Endothelial cell of umbilical vein (primary cell): ENCODE measurements at places on chromosomes 3 and 15. TPM values are rescaled to one million over a fixed set of nuclear protein-coding genes. Genes with fewer than 3 reads are reported as not detected.
A peak's percentile ranks its signal among the peaks of the same experiment; 100 is the strongest.

The PLSCR4 gene
- total RNA-seq = 81.5 and 91.8 TPM in 2 replicates

- H3K27ac ChIP-seq = peak overlapping the region; percentile 92
- peaks cover 41% of the 10 kb centered on the region for H3K4me1 ChIP-seq
- H3K27me3 ChIP-seq = no peaks in the 10 kb centered on the region
- H3K36me3 ChIP-seq = no peaks in the 10 kb centered on the region
These were observed 2.5 kb downstream of the NT5DC2 start for GRCh38 chr3:52530918-52531826.

DNA sequence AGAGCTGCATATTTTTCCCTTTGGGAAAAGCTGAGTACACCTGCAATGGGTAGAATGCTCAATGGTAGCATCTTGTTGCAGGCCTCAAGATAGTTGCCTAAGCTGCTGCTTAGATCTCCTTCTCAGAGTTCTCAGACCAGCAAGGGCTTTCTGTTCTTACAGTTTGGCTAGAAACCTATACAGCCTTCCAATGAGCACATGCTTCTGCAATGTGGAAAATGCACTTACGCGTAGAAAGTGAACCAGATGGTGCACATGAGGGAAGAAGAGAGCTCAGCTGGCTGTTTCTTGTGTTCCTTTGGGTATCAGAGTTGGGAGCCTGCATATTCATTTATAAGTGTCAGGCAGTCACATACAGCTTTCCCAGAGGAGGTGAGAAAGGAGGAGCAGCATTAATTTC, 136.4 kb downstream of the B3GALNT1 start:
- H3K4me1 ChIP-seq = peaks cover 10% of the 10 kb centered on the region
- H3K27ac ChIP-seq = no peak overlapping the region

DNA sequence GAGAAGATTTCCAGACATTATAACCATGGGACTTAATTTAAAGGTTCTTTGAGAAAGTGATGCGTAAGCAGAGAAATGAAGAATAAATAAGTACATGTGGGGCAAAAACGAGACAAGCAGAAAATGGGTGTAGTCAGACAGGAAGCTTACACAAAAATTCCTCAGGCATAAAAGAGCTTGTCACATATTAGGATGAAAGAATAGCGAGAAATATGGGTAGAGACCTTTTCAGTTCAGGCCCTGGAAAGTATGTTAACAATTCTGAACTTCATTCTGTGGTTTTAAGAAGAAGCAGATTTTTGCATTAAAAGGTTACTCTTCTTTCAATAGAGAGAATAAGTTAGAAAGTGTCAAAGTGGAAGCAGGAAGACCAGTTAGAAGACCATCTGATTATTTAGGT, 352.4 kb downstream of the ROBO1 start:
- H3K4me3 ChIP-seq = no peak overlapping the region
- H3K27ac ChIP-seq = no peak overlapping the region
- H3K4me1 ChIP-seq = no peaks in the 10 kb centered on the region

DNA sequence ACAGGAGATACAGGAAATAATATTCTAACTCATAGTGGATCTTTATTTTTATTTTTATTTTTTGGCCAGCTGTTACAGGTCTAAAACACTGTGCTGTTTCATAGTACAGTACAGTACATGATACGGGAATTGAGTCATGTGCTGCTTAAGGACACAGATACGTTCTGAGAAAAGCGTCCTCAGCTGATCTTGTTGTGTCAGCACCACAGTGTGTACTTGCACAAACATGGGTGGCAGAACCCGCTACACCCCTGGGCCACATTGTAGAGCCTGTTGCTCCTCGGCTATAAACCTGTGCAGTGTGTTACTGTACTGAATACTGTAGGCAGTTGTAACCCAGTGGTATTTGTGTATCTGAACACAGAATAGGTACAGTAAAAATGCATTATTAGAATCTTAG, 183.4 kb downstream of the OR4M2 start:
- H3K27ac ChIP-seq = no peak overlapping the region
- DNase-seq = no peak
- no peaks in the 10 kb centered on the region for H3K36me3 ChIP-seq
- no peaks in the 10 kb centered on the region for H3K27me3 ChIP-seq
- no peaks in the 10 kb centered on the region for H3K4me1 ChIP-seq
- no peak overlapping the region for H3K4me3 ChIP-seq
